Stimulated activated CD4-positive, alpha-beta T cell treated with anti-CD3 and anti-CD28 coated beads, Interleukin-4, amount 100 ng/mL, for 4 hours (primary cell): ENCODE measurements at places on chromosomes 7 and 10.

DNA sequence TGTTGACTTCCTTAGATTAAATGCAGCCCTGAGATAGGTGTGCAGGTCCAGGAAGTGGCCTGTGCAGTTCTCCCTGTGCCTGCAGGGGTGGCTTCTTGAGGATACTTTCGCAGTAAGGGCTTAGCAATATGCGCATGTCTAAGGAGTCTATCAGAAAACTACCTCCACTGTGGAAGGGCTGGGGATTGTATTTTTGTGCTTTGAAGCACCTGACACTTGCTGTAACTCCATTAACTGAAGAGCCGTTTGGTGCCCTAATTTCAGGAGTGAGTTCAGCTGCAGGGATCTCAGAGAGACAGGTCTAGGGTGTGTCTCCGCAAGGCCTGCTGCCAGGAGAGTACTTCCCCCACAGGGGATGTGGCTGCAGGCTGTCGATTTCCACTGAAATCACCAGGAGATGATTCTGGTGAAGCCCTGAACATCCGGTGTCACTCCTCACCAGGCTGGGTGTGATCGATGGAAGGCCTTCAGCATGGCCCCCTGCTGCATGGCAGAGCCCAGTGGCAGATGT lies 35.5 kb downstream of the IKZF1 start:
- DNase-seq = no peak

GRCh38 chr10:2887391-2888070 lies 179.8 kb upstream of the PFKP start:
- DNase-seq = no peak

- no peak for DNase-seq
Observed at GRCh38 chr7:50268990-50269389, 35.5 kb upstream of the IKZF1 start.

DNA sequence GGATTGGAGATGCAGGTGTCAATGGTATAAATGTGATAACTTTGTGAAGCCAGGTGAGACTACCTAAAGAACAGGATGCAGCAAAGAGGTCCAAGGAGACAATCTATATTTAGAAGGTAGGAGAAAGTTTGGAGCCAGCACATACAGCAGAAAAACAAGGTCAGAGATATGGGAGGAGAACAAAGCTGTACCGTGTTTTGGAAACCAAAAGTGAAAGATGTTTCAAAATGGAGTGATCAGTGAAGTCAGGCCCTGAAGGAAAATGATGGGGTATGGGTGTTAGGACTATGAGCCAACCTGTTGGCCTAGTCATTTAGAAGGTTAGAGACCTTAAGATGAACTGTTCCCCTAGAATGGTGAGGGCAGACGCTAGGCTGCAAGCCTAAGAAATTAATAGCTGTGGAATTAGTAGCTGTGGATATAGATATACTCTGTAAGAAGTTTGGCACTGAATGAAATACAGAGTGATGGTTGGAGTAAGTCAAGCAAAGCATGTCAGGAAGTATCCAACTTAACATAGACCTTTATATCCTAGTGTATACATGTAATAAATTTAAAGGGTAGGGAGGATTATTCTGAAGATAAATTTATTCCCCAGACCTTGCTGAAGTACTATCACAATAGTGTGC lies 149.8 kb upstream of the WNT16 start:
- no peak for DNase-seq

GRCh38 chr10:96863922-96864543 lies 31.9 kb downstream of the LCOR start:
- no peak for DNase-seq

- no peak for DNase-seq
Observed at GRCh38 chr7:78165454-78165853, 366.9 kb downstream of the PHTF2 start.

- no peak for DNase-seq
Observed at GRCh38 chr7:114112806-114113205, 194.0 kb upstream of the PPP1R3A start.

GRCh38 chr7:63067897-63068585 lies 930.6 kb upstream of the ZNF722 start:
- no peak for DNase-seq

- no peak for DNase-seq
Observed at GRCh38 chr7:146773506-146773905, 656.9 kb downstream of the CNTNAP2 start.

GRCh38 chr10:114000457-114001010 lies 43.1 kb upstream of the ADRB1 start:
- no peak for DNase-seq

- no peak for DNase-seq
Observed at GRCh38 chr10:79223091-79224048, 123.9 kb upstream of the PPIF start.

GRCh38 chr10:114801411-114801813 lies 20.2 kb upstream of the FHIP2A start:
- no peak for DNase-seq
